ENCODE measurements at places on chromosomes 5 and 9. TPM values are rescaled to one million over a fixed set of nuclear protein-coding genes. Genes with fewer than 3 reads are reported as not detected.

GRCh38 chr9:4386819-4387218, 87.0 kb upstream of the GLIS3 start:
- DNase-seq = no peak

- DNase-seq = no peak
These were observed 39.8 kb upstream of the CCDC112 start for GRCh38 chr5:115336201-115336720.

SLC12A2 gene
- total RNA-seq = 17.0 TPM

LIX1 gene
- not detected for total RNA-seq

PTPRD gene
- total RNA-seq = not detected
